ENCODE measurements at places on chromosomes 16 and 17.

DNA sequence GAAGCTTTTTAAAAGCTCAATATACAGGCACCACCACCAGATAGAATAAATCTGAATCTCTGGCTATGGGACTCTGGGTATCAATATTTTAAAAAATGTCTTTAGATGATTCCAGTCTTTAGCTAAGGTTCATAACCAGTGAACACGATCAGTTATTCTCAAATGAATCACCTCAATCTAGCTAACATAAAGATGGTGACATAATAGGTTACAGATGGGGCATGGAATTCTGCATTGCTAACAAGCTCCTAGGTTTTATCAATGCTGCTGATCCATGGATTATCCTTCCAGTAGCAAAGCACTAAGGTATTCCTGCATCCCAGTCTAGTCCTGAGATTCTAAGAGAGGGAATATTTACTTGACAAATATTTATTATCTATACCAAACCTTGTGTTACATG, 415.5 kb upstream of the CDH11 start:
- no peak for DNase-seq

- peak; percentile 79 for DNase-seq
These were observed 23.8 kb downstream of the SNX11 start for GRCh38 chr17:48131216-48131824.

GRCh38 chr16:17177242-17177958, 293.4 kb downstream of the XYLT1 start:
- DNase-seq = no peak

GRCh38 chr16:72996291-72997062, 51.5 kb downstream of the ZFHX3 start:
- no peak for DNase-seq

DNA sequence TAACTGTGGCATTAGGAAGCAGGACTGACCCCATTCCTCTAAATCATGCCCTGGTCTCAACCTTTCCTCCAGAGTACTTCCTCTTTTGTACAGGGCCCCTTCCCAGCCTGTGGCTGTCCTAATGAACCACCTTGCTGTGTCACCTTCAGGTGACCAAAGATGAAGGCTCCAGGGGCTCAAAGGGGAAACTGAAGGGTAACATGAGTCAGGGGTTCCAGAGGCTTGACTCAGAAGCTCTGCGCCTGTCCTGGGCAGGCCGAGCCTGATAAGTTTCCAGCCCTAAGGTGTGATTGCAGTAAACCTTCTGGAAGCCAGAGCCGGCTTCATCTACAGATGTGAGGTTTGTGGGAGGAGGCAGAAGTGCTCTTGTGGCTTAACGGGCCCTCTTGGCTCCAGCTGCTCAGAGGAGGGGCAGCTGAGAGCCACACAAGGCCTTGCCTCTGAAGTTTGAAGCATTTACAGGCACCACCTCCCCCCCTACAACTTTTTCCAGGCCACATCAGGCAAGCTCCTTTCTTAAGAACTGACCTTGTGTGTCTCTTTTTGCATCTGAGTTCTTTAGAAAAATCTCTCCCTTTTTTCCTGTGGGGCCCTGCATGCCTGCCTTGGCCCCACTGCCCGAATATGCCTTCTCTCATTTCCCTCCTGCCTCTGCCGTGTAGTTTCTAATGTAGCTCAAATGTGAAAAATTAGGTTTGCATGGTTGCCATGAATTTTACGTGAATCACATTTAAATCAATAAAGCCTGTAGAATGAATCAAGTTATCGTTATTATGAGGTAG, 149.9 kb downstream of the CLEC16A start:
- DNase-seq = no peak

DNA sequence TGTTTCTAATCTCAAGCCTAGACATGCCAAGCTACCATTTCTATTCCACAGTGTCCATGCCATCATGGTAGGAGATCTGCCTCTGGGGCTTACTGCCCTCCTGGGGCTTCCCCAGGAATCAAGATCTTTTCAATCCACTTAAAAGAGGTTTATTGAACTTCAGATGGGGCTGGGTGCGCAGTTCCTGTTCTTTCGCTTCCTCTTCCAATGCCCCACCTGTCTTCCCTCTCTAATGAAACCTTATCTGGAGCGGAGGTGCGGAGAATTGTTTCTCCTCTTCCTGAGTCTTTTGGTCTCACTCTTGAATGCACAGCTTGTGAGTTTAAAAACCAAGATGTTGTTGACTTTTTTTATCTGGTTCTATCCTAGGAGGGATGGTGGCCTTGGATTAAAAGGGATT, 30.4 kb upstream of the METTL16 start:
- no peak for DNase-seq
